ENCODE measurements at places on chromosomes 3 and 15.

GRCh38 chr3:125083776-125084175, 28.0 kb upstream of the HEG1 start:
- DNase-seq: no peak

GRCh38 chr3:106263011-106263410, 394.2 kb upstream of the CBLB start:
- no peak for DNase-seq

DNA sequence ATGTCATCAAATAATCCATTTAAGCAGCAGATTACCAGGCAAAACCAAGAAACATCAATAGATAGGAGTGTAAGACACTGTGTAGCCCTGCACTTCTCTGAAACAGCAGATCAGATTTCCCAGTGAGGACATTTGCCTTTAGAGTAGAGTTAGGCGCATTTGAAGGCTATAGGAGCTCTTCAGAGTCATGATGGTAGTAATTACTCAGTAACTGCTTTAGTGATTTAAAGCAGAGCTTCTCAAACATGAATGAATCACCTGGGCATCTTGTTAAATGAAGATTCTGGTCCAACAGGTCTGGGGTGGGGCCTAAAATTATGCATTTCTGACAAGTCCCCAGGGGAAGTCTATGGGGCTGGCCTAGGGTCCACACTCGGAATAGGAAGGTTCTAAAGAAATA, 36.9 kb downstream of the THRB start:
- no peak for DNase-seq

DNA sequence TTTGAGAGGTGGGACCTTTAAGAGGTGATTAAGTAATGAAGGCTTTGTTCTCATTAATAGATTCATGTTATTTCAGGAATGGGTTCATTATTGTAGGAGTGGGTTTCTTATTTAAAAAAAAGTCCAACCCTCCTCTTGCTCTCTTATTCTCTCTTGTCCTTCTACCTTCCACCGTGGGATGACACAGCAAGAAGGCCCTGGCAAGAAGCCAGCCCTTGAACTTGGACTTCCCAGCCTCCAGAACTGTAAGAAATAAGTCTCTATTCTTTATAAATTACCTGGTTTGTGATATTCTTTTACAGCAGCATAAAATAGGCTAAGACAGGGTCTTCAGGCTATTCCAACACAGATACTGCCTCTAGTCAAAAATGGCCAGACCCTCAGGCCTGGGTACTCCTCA, 62.2 kb downstream of the MYLK start:
- DNase-seq: no peak

DNA sequence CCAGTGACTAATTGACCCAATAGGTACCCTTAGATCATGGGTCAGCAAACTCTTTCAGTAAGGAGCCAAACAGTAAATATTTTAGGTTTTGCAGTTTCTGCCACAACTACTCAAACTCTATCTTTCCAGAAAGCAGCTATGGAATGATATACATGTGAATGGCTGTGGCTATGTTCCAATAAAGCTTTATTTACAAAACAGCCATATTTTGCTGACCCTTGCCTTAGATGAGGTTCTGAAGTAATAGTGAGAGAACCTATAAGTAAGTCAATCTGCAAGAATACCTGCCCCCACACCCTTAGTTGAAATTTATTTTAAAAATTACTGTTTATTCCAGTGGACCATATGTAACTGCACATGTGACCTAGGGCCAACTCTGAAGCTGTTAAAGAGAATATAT, 134.0 kb downstream of the CMSS1 start:
- no peak for DNase-seq

- no peak for DNase-seq
Measured at GRCh38 chr3:45437383-45437782, 49.0 kb downstream of the LARS2 start.

DNA sequence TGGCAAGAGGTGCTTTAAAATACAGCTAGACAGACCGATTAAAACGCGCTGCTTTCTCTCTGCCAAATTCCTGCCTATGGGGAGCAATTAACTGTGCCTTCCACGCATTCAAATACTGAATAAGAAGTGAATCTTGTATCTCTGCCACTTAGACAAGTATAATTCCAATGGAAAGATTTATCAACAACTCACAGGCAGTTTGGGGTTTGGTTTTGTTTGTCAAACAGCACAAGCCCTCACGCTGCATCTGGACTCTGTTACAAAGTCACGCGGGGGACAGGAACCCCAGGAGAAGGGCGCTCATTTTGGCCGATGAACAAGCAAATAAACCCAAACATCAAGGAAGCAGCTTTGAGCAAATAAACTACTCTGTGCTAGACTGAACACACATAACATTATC, 61.8 kb upstream of the TMCO5A start:
- no peak for DNase-seq

DNA sequence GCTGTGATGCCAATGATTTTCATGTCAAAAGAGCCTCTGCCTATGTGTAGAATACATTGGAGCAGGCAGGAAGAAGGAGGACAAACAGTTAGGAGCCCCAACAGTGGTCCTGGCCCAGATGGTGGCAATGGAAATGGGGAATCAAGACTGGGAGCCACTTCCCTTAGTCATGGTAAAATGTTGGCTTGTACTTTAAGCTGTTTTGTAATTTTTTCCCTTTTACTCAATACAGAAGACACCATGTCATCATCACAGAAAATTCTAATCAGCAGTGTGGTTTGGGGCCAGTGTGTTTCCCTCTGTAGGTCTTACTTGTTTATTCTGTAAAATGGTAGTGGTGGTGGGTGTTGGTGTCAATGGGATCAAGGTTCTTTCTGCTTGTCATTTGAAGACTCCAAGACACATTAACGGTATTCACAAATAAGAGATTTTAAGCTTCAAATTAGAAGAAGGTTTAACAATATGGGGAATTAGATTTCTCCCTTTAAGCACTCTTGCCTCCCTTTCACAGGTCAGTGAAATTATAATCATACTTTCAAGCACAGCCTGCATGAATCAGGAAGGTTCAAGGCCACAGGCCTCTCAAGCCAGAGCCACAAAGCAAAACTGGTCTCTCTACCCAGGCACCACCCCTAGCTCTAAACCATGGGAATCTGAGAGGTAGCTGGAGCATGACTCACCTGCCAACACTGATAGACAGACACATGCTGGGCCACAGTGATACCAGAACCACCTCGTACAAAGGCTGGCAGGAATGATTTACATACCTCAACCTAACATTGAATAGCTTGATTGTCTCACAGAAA, 24.9 kb downstream of the SIAH2 start:
- DNase-seq: peak; percentile 46

- no peak for DNase-seq
Measured at GRCh38 chr15:100723315-100723801, 121.0 kb downstream of the ASB7 start.

DNA sequence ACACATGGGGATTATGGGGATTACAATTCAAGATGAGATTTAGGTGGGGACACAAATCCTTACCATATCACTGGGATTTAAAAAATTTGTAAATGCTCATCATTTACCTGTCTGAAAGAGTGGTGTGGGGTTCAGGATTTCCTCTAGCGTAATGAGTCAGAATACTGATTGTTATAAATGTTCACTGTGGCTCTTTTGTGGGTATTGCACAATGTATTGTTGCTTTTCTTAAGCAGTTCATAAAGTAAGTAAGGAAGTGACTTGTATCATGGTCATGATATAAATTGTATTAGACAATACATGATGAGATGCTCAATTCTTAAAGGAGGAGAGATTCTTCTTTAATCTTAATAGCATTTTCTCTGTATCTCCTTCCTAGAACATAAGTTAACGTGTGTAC, 262.1 kb downstream of the CNTN4 start:
- DNase-seq: no peak

GRCh38 chr15:94683902-94684301, 452.5 kb downstream of the MCTP2 start:
- DNase-seq: no peak

- DNase-seq: no peak
Measured at GRCh38 chr15:66730168-66731021, 28.4 kb downstream of the SMAD6 start.

DNA sequence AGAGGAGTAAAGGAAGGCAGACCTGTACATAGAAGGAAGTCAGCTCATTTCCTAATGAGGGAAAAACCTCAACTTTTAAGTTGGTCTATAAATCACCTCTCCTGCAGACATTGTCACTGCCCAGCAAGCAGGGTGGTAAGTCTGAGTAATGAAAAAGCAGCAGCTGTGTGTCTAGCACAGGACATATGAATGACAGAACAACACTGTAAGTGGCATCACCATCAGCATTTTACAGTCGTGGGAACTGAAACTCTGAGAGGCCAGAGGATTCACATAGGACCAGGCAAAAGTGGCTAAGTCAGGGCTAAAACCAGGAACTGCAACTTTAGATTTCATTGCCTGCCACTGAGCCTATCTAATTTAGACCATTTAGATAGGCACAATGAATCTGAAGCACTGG, 235.6 kb downstream of the CLSTN2 start:
- no peak for DNase-seq

GRCh38 chr15:71055461-71055860, 59.8 kb upstream of the THSD4 start:
- DNase-seq: no peak

DNA sequence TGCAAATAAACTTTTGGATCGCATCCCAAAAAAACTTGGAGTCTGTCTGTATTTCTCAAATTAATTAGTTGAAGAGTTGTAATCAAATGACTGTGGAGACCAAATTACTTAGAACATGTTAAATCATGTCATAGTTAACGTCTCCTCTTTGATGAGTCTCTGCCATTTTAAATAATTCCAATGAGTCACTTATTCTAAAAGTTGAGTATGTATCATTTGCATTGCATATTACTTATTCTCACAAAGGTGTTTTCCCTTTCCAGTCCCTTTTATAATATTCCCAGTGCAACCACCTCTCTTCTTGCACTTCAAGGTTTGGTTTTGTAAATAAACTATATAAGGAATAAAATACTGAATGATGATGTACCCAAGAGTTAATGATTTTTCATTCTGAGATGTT, 36.0 kb upstream of the MBNL1 start:
- DNase-seq: no peak

- no peak for DNase-seq
Measured at GRCh38 chr15:37094333-37094914, 5.9 kb downstream of the MEIS2 start.

DNA sequence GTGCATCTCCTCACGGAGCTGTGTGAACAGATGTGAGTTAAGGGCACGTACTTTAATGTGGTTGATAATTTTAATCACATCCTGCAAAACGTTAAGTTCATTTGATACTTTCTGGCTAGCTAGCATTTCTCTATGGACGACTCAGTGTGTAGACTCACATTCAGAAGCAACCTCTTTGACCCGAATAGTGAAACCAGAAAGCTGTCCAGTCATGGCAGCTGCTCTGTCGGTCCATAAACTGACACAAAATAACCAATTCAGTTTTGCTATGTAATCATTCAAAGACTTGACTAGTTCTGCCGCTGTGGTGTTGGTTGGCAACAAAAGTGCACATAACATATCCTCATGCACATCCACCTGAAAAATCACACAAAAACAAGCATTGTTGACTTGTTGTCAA, 3.7 kb upstream of the GFM1 start:
- no peak for DNase-seq

- DNase-seq: no peak
Measured at GRCh38 chr3:161859865-161860450, 363.4 kb downstream of the OTOL1 start.

GRCh38 chr3:133489466-133490085, 83.9 kb upstream of the CDV3 start:
- DNase-seq: no peak

DNA sequence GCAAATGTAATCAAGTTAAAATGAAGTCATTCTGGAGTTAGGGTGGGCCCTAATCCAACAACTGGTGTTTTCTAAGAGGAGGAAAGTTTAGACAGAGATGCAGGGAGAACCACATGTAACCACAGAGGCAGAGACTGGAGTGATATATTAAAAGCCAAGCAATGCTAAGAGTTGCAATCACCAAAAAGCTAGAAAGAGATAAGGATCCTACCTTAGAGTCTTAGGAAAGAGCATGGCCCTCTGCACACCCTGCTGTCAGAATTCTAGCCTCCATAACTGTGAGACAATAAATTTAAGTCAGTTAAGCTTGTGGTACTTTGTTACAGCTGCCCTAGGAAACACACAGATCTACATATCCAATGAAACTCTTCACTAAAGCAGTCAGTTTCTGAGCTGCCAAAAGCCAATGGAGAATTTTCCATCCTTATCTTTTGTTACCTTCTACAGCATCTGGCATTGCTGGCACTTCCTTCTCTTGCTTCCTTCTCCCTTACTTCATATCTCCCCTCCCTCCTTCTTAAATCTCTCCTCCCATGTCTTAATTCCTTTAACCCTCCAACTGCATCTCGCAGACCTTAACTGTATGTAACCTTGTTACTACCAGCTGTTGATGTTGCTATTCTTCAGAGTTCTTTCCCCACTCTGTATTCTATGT, 11.2 kb downstream of the DCBLD2 start:
- no peak for DNase-seq

DNA sequence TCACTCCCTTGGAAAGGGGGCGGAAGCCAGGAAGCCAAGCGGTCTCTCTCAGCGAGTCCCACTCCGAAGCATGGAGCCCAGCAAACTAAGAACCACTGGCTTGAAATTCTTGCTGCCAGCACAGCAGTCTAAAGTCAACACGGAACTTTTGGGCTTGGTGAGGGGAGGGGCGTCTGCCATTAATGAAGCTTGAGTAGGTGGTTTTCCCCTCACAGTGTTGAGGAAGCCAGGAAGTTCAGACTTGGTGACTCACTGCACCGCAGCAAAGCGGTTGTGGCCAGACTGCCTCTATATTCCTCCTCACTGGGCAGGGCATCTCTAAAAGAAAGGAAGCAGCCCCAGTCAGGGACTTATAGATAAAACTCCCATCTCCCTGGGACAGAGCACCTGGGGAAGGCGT, 665.4 kb upstream of the CBLB start:
- peak; percentile 47 for DNase-seq

DNA sequence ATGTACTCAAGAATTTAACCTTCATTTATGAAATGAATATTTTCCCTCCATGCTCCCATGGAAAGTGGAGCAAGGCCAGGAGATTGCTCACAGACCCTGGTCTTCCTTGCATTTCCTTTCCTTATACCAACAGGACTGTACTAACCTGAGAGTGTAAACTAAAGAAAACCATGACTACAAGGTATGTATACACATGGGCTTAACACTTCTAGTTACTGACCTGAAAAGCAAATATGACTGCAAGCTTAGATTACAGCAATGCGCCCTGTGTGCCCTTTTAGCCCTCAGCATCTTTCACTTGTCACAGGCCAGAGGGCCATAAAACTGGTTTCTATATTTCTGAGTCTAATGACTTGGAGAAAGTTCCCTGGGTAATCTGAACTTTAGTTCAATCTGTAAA, 52.1 kb downstream of the NEK10 start:
- no peak for DNase-seq

- DNase-seq: no peak
Measured at GRCh38 chr3:144200466-144200865, 228.8 kb downstream of the DIPK2A start.

GRCh38 chr15:58471348-58471747, 39.6 kb downstream of the LIPC start:
- DNase-seq: no peak

GRCh38 chr3:170907637-170908234, 701 bp downstream of the EIF5A2 start:
- no peak for DNase-seq

Data from activated naive CD8-positive, alpha-beta T cell treated with anti-CD3 and anti-CD28 coated beads for 36 hours (primary cell).